NCI-H1105 (cell line): ENCODE measurements at places on chromosomes 12 and 14.
A peak's percentile ranks its signal among the peaks of the same experiment; 100 is the strongest.

GRCh38 chr14:36655963-36656686 lies 5.5 kb upstream of the PAX9 start:
- DNase-seq: no peak

DNA sequence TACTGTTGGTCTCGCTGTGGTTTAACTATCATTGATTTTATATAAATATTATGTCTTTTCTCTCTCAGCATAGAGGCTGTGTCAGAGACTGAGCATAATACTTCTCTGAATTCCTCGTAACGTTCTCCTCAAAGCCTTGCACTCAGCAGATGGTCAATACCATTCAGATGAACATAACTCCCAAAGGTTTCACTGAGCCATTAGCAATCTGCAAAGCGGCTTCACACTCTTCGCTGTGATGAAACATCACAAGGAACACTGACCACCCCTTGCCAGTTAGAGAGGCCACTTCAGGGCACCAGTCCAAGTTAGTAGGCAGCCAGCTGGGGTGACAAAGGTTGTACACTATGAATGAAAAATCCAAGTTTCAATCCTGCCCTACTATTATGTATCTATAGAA lies 30.1 kb upstream of the STON2 start:
- no peak for DNase-seq

- DNase-seq: no peak
Measured at GRCh38 chr14:94423453-94424056, 29.0 kb downstream of the SERPINA11 start.

- no peak for DNase-seq
Measured at GRCh38 chr12:130971925-130972585, 18.3 kb downstream of the ADGRD1 start.

DNA sequence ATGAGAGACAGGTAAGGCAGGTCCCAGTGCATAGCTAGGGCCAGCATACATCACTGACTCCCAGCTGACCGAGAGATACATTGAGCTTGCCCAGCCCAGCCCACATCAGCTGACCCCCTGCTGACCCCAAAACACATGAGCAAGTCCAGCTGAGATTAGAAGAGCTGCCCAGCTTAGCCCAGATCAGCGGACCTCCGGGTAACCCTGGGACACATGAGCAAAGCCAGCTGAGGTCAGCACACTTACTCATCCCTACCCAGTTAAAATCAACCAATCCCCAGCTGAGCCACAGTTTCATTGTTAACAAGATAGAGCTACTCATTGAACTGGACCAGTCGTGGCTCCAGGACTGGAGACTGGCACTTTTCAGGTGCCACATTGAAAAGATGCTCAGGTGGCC lies 21.8 kb upstream of the FBXO34 start:
- DNase-seq: no peak

GRCh38 chr14:22821193-22822015 lies 6.2 kb upstream of the SLC7A7 start:
- DNase-seq: no peak

DNA sequence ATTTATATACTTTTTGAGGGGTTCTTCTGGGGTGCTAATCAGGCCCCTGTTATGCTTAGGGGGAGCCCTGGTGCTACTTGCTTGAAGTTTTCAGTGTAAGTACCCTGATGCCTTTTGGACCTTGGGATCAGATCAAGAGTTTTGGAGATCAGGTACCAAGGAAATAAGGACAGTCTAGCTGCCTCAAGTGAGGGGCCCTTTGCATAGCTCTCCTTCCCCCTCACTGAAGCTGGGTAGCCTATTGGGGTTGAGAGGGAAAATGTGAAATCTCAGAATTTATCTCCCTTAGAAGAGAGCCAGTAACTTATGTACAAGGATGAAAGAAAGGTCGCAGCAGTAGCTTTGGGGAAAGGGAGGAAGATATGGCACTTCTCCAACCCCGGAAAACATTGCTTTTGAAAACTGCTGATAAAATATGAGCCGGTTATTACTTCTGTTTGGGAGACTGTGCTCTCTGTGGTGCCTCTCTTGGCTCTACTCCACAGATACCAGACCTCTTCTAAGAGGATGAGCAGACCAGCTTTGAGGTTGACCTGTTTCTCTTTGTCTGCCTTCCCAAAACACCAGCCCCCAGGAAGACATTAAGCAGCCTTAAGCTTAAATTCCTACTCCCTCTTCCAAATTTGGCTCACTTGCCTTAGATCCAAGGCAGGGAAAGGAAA lies 8.8 kb upstream of the AMHR2 start:
- no peak for DNase-seq

DNA sequence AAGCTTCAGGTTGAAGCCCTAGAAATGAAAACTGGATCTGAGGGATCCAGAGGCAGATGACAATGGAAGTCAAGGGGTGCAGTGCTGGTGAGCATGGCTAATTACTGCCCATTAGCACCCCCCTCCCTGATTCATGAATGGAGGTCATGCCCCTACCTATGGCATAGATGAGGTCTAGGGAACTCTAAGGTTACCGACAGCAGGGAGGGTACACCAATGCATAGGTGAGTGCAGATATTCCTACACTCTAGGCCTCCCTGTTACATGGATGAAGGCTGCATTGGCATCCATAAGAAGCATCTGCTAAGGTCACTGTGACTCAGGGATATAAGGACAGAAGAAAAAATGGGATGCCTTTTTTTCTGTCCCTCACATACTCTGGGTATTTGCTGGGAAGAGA lies 147.3 kb downstream of the CCDC59 start:
- no peak for DNase-seq

DNA sequence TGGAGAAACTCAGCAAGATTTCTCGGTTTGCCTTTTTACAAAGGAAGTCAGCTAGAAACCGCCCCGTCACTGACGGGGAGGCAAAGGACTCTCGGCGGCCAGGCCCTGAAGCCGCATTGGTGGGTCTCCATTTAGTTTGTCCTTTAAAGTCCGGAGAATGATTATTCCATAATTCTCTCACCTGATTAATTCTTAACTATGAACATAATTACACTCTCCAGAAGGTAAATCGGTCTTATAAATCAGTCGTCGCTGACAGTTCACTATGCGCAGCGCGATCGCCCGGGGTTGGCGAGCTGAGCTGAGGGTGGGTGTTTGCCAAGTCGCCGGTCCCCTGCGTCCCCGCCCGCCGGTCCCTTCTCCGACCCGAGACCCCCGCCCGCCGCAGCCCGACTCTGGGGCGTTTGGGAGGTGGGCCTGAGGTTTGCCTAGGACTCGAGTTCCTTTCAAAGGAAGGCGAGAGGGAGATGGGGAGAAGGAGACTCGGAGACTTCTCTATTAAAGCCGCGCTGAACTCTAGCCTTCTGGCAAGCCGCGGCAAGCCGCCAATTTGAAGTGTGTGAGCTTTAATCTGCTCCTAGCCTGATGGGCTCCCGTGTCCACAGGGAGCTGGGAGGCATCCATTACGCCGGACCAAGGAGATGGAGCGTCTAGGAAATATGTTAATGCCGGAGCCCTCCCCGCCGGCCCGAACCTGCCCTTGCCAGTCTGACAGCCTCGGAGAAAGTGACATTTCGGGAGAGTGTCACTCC lies 392.9 kb downstream of the NOVA1 start:
- DNase-seq: peak; percentile 63

- DNase-seq: peak; percentile 55
Measured at GRCh38 chr12:19739195-19739776, 300.0 kb downstream of the AEBP2 start.

DNA sequence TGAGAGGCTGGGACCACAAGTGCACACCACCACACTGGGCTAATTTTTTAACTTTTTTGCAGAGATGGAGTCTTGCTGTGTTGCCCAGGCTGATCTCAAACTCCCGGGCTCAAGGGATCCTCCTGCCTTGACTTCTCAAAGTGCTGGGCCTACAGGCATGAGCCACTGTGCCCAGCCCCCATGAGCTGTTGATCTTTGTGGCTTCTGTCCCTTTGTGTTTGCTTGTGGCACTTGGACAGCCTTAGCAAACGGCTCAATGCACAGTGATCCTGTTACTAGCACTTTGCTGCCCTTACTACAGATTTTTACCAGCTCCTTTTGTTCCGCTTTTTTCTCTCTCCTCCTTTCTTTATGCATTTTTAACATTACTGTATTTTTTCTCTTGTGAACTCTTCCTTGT lies 25.3 kb upstream of the EVL start:
- DNase-seq: no peak

DNA sequence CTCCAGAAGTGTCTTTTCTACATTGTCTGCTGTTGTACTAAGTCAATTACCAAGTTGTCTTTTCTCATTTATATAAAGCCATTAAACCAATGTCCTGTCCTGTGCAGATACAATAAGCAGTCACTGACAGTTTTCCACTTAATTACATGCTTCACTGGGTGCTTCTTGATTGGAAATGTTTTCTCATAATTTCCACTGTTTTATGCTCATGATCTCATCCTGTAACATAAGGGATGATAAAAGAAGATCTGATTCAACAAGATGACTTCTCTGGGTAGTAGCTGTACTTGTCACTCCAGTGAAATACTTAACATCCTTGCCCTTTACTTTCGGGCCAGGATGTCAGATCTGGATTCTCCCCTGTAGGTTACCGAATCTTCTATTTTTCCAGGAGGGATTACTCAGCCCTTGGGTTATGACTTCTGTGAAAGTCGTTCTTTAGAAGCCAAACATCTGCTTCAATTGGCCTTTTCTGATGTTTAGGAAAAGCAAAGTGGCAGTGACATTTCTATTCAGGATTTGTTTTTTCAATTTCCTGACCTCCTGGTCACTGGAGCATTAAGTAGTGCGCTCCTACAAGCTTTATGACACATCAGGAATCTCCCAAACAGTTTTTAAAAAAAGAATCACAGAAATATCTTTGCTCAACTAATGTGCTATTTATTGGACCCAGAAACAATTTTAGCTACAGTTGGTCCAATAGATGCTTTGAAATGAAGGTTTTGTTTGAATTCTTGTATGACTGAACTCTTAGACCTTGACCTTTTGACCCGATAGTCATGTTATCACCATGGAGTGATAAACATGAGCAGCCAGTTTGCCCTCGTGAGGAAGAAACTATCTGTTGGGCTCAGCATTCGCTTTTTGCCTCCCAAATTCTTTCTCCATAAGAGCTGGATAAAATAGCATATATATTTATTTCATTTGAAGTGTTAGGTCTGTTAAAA lies 234.5 kb upstream of the SSTR1 start:
- no peak for DNase-seq

GRCh38 chr14:20706657-20707355 lies 18.2 kb downstream of the ANG start:
- DNase-seq: no peak

DNA sequence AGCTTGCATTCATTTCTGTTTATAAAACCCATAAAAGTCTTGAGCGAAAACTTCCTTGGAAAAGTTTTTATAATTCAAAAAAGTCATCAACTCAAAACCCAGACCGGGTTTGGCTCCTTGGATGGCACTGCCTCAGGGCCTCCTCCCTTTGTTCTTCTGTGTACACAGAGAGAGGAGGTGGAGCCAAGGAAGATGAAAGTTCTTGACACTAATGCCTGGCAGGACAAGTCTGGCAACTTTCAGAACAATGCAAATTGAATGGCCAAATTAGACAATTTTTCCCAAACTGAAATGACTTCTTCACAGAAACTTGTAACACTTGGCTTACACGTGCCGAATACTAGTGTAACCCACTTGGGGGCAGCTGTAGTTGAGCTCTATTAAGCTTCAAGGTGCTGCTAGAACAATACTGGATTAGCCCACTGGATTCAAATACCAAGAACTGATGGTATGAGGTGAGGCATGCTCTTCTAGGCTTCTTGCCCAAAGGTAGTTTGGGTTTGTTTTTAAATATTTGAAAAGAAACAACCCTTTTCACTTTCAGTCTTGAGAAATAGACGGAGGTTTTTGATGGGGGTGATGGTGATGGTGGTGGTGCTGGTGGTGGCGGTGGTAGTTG lies 86.6 kb upstream of the FRMD6 start:
- no peak for DNase-seq

GRCh38 chr14:23379366-23380196 lies 2.7 kb downstream of the CMTM5 start:
- DNase-seq: peak; percentile 65

DNA sequence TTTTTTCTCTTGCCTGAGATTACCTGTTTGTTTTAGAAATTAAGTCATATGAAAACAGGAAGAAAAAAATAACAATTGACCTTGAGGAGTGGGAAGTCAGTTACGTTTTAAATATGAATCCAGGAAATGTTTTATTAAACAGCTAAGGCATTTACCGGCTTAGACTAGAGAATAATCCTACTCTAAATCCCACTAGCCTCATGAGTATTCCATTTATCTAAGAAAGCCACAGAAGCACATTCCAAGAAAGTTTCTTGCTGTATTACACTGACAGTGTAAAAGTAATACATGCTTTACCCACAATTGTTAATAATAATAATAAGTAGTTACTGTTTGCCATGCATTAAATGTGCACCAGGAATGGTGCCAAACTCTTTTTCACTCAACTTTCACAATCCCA lies 90.9 kb downstream of the BMP4 start:
- no peak for DNase-seq
